ENCODE measurements at places on chromosomes 7 and 10.

DNA sequence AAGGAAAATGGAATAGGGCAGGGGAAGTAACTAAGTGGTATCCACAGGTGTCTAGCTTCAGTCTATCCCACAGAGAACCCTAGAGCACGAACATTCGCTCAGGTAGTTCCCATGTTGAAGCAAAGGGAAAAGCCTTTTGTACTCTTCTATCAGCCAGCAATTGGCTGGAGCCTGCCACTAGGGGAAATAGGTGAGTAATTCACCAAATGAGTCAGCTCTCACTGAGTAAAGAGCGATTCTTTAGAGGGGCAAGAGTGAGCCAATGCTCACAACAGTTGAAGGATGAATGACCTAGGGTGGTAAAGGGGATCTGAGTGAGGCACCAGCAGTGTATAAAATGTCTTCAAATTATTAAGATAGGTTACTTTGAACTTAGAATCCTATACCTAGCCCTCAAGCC is 94.1 kb upstream of the ZNF800 start:
- DNase-seq = no peak

DNA sequence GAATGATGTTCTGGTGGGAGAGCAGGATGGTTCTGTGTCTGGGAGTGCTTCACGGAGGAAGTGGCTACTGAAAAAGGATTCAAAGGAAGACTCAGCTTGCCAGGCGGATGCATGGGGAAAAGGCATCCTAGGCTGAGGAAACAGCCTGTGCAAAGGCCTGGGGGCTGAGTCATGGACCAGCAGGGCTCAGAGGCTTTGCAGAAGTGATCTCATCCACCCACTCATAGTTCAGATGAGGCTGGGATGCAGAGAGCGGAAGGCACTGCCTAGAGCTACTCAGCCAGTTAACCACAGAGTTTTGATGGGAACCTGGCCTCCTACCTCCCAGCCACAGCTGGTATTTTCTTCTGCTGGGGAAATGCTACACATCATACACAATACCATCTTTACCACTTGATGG is 15.8 kb upstream of the ADAMTS14 start:
- DNase-seq = no peak

DNA sequence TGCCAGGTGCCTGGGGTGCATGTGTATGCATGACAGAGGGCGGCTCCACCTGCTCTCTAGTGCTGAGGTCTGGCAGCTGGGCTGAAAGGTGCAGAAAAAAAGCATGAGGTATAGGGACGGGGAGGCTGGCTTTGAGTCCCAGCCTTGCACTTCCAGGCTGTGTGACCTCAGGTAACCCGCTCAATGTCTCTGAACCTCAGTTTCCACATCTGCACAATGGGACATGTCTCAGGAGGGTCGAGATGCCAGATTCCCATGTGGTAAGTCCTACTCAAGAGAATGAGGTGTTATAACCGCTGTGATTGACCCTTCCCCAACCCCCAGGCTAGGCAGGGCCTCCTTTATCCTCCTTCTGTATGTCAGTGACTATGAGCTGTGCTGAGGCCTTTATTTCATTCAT is 48.8 kb downstream of the ARHGAP22 start:
- no peak for DNase-seq

DNA sequence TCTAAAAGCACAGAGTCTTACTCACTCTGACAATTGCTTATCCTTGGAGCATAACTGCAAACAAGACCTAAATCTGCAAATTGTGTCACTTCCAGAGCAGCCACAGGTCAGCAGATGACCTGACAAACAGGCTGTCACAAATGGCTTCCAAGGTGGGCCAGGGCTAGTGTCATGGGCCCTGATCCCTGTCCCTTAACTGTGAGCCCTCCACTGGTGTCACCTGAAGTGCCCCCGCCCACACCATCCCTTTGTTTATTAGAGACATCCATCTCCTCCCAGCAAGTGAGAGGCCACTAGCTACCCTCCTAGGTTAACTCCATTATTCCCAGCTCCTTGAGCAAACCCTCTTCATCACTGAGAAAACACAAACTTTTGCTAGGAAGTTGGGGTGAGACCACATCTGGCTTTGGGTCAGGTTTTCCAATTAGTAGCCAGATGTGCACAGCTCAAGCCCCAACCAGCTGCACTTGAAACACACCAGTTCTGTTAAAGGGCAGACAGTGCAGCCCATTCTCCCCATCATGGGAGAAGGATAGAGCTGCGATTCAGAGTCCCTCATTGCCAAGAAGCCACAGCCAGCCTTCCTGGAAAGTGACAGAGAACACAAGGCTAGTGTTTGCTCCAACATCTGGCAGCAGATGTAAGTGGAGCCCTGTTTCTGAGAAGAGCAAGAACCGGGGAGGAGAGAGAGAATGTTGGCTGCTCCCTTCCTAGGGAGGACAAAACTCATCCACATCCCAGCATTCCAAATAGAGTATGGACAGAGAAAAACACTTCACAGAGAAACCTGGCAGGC is 75.7 kb upstream of the NANOS1 start:
- no peak for DNase-seq

DNA sequence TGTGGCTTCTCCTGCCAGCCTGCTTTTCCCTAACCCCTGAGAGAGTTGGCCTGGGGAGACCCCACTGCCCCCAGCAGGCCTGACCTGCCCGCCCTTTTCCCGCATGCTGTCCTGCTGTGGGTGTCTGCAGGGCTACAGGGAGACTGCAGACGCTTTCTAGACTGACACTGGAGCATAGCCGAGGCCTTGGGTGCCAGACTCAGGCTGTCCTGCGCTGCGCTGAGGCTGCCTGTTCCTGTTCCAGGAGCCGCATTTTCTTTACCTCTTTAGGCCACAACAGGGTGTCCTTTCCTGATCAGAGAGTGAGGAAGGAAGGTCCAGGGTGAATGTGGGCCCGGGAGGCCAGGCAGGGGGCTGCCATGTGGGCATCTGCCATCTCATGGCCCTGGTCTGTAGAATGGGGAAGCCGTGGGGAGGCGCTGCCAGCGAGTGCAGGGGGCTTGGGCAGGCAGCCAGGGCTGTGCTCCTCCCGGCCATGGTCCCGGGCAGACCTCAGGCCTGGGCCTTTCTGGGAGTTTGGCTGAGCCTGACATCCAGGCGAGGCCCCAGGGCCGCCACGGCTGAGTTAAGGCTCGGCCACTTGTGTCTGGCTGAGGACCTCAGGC is 3.6 kb downstream of the PWWP2B start:
- DNase-seq = no peak

DNA sequence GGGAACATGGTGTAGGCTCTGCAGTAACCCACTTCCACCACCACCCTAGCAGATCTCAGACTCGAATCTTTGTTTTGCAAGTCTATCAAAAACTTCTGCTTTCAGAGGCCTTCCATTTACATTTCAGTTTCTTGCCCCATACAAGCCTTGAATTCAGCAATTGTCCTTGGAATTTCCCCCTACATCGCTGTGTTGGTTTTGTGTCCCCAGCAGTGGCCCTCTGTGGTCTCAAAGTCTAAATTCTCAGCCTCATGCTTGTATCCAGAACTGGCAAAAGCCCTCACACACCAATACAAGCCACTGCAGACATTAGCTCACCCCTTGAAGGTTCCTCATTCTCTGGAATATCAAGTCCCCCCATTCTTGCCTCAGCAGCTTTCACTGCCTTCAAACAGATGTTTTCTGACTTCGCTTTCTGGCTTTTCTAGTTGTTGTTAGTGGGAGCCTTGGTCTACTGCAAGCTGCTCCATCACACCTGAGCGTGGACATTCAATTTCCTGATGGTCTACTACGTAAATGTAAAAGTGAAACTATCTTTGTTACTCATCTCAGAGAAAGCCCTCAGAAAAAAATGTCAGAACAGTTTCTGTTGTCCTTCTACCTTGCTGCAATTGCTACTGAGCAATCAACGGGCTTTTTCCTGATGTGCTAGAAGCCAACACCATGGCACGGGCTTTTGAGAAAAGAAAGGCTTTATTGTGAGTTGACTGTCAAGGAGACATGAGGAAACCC is 1.8 kb upstream of the NUB1 start:
- no peak for DNase-seq

DNA sequence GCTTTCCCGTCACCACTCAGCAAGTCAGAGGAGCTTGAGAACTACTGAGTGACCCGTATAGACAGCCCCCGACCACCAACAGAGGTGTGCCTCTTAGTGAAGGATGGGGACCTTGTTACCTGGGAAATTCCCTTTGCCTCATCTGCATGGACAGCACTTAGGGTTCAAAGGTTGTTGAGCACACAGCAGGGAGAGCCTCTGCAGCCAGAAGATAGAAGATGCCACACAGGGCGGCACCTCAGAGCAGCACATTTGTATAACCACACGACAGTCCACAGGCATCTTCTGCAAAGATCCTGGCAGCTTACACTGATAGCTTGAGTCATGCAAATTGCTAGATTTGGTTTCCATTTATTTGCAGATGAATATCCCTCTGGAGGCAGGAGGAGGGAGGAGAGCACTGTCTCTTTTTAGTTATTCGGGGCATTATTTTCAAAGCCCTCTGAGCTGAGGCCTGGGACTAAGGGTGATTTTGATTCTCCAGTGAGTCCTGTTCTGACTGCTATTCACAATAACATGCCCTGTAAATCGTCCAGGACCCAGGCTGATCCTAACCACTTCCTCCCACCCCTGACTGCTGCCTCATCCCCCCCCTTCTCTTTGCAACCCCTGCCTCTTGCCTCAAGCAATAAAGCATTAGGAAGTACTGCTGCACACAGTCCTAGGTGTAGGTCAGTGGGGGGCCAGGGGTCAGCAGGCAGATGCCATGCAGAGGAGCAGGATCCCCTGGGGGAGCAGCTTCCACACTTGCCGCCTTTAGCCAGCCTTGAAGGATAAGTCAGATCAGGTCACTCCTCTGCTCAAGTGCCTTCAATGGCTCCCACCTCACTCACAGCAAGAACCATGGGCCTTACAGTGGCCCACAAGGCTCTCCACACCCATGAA is 24.6 kb upstream of the INMT start:
- no peak for DNase-seq

GRCh38 chr7:112782498-112782897 is 7.7 kb downstream of the TMEM168 start:
- no peak for DNase-seq

GRCh38 chr10:123442901-123443300 is 223.3 kb upstream of the GPR26 start:
- no peak for DNase-seq

DNA sequence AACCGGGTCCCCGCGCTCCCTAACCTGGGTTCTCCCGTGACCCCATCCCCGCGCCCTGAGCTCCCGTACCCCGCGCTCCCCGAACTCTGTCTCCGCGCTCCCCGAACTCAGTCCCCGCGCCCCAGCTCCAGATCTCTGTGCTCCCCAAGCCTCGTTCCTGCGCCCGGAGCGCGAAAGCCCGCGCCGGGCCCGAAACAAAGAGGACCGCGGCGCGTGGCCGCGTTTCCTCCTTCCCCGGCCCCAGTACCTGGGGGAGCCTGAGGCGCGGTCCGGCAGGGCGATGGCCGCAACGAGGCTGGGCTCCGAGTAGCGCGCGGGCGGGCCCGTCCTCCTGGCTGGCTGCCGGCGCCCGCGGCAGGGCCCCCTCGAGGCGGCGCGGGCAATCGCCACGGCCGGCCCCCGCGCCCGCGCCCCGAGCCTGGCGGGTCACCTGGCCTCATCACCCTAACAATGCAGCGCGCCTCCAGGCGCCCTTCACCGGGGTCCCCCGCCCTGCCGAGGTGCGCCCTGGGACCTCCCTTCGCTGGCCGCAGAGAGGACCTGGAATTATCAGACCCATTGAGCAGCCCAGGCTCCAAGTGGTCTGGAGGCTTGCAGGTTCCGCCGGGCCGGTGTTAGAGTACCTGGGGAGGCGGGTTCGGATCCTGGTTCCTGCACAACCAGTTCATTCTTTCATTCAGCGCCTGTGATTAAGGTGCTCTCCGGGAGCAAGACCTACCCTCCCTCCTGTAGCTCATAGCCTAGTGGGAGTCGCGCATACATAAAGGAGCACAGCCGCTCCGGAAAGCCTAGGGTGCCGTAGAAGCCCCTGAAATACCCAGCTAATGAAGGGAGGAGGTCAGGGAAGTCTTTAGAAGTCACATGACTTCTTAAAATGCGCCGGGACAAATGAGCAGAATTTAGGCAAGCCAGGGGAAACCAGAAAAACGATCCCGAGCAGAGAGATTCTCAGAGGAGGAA is at the start of gene TNS3:
TSS of gene TNS3 (minus strand) at position 308 of the 960 bp plus-strand sequence. CDS start 142,475 bp downstream, outside the sequence.
- DNase-seq = no peak

- no peak for DNase-seq
Measured at GRCh38 chr10:53022611-53023088, 250.1 kb upstream of the MBL2 start.

GRCh38 chr10:11213137-11213536 is 195.5 kb downstream of the CELF2 start:
- no peak for DNase-seq

DNA sequence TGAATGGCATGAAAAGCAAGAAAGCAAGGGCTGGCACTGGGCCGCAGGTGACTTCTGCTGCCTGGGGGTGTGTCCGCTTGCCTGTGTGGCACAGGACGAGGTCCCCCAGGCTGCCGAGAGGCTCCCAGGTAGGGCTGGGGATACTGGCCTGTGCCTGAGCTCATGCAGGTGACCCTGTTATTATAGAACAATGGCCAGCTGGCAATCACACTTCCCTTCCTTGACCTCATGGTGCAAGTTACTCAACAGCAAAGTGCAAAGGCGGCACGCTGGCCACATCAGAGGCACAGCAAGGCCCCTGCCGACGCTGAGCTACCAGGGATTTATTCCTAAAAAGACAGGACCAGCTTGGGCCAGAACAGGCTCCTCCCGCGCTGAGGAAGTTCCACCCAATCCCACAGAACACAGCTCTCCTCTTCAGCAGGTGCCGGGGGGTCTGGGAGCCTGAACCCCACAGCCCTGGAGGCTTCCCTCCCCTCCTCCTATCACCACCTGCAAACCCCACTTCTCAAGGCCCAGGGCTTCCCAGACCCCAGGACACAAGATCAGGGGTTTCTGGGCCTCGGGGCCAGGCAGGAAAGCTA is 1.4 kb upstream of the ADAM8 start:
- no peak for DNase-seq
